ENCODE measurements at places on chromosomes 6 and 20. TPM values are rescaled to one million over a fixed set of nuclear protein-coding genes. Genes with fewer than 3 reads are reported as not detected.

GRCh38 chr6:167137881-167138280 is 15.0 kb downstream of the CCR6 start:
- DNase-seq = no peak

GRCh38 chr6:154196333-154196885 is 157.4 kb downstream of the OPRM1 start:
- DNase-seq = no peak

DNA sequence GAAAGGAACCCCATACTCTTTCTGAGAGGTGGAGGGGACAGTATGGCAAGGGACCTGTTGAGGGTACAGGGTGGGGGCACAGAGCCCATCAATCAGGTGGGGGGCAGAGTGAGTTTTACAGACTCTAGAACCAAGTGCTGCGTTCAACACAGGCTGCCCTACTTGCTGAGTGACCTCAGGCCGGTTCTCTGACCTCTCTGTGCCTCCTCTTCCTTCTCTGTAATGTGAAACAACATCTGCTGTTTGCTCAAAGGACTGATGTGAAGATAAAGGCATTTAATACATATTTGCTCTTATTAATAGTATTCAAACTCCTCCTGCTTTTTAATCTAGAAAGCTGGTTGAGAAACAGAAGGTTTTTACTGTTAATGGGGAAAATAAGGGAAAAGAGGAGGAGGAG is 25.9 kb upstream of the APMAP start:
- no peak for DNase-seq

The SCUBE3 gene
- 0.06 TPM for total RNA-seq

DNA sequence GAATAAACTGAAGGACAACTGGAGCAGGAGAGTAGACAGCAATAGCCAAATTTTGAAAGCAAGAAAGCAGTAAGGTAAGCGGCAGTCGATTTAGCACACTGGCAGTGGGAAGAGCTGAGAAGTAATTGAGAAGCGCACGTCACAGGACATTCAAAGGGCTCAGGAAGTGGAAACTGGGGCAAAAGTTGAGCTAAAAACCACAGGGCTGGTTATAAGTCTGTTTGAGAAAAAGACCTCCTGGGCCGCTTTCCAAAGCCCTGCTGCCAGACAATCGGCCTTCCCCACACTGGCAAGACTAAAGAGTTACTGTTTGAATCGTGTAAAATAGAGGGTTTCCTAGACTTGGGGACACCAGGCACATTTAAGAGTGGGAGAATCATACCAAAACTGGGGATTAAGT is 161.4 kb downstream of the DNAH8 start:
- DNase-seq = no peak

- no peak for DNase-seq
Measured at GRCh38 chr6:33853736-33854135, 49.9 kb upstream of the MLN start.

GRCh38 chr6:31479933-31480535 is 17.9 kb upstream of the MICB start:
- DNase-seq = no peak

All from LHCN-M2 (cell line).